ELR (cell line): ENCODE measurements at places on chromosomes 7 and 10.

DNA sequence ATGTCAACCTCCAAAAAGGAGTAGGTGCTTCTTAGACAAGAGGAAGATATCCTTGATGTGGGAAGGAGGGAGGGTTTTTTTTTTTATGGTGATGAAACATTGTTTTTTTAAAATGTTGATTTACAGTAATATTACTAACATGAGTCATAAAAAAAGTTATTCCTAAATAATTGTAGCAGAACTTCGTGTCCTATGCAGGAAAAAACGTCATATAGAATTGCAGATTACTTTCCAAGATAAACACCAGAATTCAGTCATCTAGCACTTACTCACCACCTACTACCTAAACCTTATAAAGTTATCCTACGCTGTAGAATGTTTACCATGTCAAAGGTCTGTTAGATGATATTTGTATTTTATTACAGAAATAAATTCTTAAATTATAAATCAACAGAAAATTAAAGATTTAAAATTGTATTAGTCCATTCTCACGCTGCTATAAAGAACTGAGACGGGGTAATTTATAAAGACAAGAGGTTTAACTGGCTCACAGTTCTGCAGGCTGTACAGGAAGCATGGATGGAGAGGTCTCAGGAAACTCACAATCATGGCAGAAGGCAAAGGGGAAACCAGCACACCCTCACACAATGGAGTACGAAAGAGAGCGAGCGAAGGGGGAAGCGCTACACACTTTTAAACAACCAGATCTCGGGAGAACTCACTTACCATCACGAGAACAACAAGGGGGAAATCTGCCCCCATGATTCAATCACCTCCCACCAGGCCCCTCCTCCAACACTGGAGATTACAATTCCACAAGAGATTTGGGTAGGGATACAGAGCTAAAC lies 105.2 kb upstream of the NEBL start:
- DNase-seq: no peak

DNA sequence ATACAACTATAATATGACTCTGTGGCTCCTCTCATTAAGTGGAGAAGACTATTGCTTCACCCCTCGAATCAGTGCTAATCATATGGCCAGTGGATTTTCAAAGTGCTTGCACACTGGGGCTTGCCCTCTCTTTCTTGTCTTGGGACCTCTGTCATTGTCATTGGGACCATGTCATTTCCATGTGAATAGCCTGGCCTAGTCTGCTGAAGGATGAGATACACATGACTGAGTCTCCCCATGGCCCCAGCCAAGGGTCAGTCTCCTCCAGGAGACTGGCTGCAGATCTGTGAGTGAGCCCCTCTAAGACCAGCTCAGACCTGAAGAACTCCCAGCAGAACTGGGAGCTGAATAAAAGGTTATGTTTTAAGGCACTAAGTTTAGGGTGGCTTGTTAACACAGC lies 39.5 kb downstream of the PKD1L1 start:
- no peak for DNase-seq

GRCh38 chr10:93718937-93719725 lies 16.7 kb upstream of the FRA10AC1 start:
- DNase-seq: peak; percentile 7

DNA sequence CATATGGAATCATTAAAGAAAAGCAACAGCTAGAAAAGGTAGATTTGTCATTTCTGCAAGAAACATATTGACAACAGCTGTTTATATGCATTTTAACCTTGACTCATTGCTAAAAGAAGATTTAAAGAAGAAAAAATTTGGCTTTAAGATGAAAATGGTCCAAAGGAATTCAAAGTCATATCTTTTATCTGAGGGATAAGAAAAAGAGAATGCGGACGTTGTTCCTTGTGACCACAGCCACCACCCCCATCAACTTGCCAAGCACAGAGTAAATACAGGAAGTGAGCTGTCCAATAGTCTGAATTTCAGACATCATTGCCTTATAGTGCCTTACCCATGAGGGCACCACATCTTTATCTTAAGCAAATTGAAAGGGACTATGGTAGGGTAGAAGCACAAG lies 7.3 kb upstream of the CRPPA start:
- DNase-seq: peak; percentile 89
